Upper lobe of right lung (tissue), 1 donor: ENCODE measurements at places on chromosomes 6 and 20. TPM values are rescaled to one million over a fixed set of nuclear protein-coding genes. Genes with fewer than 3 reads are reported as not detected.

The MYLK2 gene
- total RNA-seq: not detected

DNA sequence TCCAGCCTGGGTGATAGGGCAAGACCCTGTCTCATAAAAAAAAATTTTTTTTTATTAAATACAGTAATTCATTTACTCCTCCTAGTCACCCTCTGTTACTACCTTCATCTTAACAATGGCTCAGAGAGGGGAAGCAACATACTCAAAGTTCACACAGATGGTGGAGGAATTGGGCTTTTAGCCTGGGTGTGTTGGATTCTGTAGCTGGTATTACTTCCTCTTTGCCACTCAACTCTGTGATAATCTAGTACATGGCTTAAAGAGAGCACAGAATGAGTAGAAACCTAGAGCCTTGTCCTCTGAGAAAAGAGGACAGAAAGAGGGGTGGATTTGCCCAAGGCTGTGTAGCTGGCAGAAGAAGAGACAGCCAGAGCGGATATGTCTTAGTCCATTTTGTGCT, 96.6 kb downstream of the DLGAP4 start:
- no peak for DNase-seq

The FAM83B gene
- total RNA-seq: 0.20 TPM

GRCh38 chr20:8254911-8255582, 123.0 kb downstream of the PLCB1 start:
- no peak for DNase-seq

- DNase-seq: no peak
These were observed 110.0 kb downstream of the MAP3K5 start for GRCh38 chr6:136682292-136682691.

GRCh38 chr6:27470023-27470422, 2.9 kb downstream of the ZNF184 start:
- DNase-seq: no peak

GRCh38 chr6:167424060-167424673, 99.3 kb downstream of the TTLL2 start:
- DNase-seq: peak; percentile 54

DNA sequence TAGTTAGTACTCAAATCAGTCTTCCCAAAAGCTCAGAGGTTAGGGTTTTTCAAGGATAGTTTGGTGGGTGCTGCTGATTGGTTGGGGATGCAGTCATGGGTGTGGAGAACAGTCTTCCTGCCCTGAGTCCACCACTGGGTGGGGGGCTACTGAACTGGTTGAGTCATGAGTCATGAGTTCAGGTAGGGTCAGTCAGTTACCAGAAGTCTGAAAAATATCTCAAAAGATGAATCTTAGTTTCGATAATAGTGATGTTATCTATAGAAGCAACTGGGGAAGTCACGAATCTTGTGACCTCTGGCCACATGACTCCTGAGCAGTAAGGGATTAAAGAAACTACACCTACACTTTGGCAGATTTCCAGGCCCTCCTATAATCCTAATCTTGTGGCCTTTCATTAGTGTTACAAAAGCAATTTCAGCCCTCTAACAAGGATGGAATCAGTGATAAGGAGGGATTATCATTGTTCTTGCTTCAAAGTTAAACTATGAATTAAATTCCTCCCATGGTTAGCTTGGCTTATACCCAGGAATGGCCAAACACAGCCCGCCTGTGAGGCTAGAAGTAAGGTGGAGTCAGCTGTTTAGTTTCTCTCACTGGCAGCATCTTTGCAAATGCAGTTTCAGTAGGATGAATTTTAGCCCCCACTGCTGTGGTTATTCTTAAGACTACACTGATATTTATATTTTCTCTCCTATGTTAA, 33.3 kb upstream of the NKAIN2 start:
- DNase-seq: no peak
